ENCODE measurements at places on chromosomes 2 and 18. TPM values are rescaled to one million over a fixed set of nuclear protein-coding genes. Genes with fewer than 3 reads are reported as not detected.

DNA sequence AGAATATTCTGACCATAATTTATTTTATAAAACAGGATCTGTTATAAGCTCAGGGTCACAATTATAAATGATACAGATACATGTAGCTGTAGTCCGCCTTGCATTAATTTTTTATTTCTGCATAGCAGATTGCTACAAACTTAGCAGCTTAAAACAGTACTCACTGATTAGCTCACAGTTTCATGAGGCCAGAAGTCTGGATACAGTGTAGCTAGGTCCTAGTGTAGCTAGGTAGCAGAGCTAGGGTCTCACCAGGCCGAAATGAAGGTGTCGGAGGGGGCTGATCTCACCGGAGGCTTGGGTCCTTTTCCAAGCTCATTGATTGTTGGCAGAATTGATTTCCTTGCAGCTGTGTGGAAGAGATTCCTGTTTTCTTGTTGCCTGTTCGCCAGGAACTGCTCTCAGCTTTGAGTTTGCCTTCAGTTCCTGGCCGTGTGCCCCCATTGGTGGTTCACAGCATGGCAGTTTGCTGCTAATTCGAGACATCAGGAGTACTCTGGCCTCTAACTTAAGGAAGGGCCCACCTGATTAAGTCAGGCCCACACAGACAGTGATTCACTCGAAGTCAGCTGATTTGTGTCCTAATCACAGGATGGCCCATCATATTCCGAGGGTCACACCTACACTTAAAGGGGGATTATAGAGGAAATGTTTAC is 18.4 kb downstream of the NAPG start:
- no peak for DNase-seq

The SPAG16 gene
- polyA plus RNA-seq, result 0.30 TPM

The SDC1 gene
- not detected for polyA plus RNA-seq

The KYNU gene
- 131 TPM for polyA plus RNA-seq

The FSHR gene
- not detected for polyA plus RNA-seq

The RTP5 gene
- polyA plus RNA-seq, result not detected

The RGPD4 gene
- polyA plus RNA-seq, result not detected

GRCh38 chr2:204632410-204632809 is 87.1 kb downstream of the PARD3B start:
- DNase-seq, result no peak

DNA sequence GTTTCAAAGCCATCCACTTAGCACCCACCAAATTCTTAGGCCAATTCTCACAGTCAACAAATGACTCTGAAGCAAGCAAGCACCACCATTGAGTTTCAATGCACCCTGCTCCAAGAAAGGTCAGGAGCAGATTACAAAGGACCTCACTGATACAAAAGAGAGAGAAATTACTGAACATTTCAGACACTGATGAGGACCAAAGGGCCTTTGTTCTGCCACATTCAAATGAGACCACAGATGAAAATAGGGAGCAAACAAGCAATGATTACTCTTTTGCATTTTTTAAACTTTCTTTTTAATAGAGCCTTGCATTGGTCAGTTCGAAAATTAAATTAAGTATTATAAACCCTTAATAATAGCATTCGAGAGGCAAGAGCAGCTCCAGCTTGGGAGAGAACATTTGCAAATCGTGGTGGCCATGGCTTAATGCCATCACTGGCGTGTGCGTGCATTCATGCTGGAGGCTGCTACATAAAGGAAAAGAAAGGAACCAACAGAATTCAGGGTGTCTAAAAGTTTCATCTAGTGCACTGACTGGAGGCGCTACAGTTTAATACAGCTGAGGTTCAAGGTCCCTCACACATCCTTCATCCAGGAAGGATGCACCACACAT is 87.5 kb downstream of the KLF7 start:
- no peak for DNase-seq

GRCh38 chr2:170607171-170607570 is 108.0 kb upstream of the SP5 start:
- DNase-seq, result no peak

The MCEE gene
- polyA plus RNA-seq, result 24.7 TPM

The ASB1 gene
- polyA plus RNA-seq, result 15.1 TPM

The UGT1A6 gene
- not detected for polyA plus RNA-seq

GRCh38 chr18:42196651-42197050 is 241.6 kb downstream of the PIK3C3 start:
- no peak for DNase-seq

The MYO5B gene
- not detected for polyA plus RNA-seq

- DNase-seq, result no peak
Measured at GRCh38 chr2:10264506-10265328, 38.0 kb upstream of the HPCAL1 start.

DNA sequence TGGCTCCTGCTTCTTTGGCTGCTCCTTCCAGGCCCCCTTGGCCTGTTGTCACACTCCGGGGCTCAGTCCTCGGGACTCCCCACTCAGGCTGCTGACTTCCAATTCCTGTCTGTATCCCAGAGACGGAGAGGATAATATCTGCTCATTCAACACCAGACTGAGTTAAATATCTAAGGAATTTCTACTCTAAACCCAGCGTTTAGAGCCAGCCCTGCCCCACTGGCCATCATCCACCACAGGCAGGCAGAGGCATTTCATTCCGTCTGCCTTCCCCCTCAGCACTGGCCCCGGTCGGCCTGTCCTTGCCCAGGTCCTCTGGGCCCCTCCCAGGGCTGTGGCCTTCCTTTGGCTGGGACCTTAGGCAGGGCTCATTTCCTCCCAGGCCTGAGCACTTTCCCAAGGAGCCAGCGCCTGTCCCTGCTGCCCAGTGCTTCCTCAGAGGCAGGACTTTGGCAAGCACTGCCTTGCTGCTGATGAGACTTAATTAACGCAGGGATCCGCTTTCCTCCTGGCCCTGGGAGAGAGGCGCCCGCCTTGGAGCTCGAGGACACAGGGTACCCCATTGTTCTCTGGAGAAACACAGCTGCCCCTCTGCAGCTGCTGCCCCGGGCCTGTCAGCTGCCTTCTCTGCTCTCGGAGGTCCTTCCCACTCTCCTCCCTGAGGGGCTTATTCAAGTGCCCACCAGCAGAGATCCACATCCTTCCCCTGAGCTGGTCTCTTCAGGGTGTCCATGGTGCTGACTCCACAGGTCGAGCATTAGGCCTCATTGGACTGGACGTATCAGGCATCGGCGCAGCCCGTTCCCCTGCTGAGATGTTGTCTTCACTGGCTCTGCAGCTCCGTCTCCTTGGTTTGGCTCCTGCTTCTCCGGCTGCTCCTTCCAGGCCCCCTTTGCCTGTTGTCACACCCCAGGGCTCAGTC is 42.8 kb downstream of the ATOH8 start:
- no peak for DNase-seq

- no peak for DNase-seq
Measured at GRCh38 chr2:197500503-197501131, 438 bp downstream of the HSPE1 start.

DNA sequence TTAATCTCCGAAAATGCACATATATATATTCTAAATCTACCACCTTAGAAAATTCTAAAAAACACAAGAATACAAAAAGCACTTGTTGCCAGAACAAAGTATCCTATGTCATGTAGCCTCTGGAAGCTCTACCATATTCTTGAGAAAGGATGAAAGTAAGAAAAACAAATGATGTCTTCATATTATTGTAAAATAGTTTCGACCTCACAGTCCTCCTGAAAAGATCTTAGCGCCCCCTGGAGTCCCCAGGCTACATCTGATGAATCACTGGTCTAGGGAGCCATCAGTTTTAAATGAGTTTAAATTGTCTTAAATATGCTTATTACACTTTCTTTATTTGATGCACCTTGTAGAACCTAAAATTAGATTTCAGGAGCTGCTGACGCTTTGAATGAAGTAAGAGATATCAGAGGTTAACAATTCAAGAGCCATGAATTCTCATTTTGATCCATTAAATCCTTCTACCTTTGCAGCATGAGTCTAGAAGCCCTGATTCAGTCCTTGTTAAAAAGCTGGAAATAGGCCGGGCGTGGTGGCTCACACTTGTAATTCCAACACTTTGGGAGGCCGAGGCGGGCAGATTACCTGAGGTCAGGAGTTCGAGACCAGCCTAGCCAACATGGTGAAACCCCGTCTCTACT is 138.8 kb downstream of the MCFD2 start:
- peak; percentile 21 for DNase-seq

GRCh38 chr18:48776641-48777025 is 174.1 kb downstream of the SMAD7 start:
- DNase-seq, result no peak
